Midbrain (tissue), 1 donor: ENCODE measurements at places on chromosomes 6 and 20.

DNA sequence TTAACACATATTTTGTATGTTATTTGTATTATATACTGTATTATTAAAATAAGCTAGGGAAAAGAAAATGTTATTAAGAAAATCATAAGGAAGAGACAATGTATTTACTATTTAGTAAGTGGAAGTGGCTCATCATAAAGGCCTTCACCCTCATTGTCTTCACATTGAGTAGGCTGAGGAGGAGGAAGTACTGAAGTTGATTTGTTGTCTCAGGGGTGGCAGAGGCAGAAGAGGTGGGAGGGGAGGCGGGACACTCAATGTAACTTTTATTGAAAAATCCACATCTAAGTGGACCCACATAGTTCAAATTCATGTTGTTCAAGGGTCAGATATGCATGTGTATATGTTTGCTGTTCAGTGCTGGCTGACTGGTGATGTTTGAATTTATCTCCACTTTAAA lies 210.2 kb upstream of the CITED2 start:
- DNase-seq, result no peak

- peak; percentile 47 for DNase-seq
Measured at GRCh38 chr6:45479834-45480751, 102.4 kb upstream of the SUPT3H start.

- DNase-seq, result no peak
Measured at GRCh38 chr6:92047860-92048259, 1371.5 kb downstream of the EPHA7 start.

DNA sequence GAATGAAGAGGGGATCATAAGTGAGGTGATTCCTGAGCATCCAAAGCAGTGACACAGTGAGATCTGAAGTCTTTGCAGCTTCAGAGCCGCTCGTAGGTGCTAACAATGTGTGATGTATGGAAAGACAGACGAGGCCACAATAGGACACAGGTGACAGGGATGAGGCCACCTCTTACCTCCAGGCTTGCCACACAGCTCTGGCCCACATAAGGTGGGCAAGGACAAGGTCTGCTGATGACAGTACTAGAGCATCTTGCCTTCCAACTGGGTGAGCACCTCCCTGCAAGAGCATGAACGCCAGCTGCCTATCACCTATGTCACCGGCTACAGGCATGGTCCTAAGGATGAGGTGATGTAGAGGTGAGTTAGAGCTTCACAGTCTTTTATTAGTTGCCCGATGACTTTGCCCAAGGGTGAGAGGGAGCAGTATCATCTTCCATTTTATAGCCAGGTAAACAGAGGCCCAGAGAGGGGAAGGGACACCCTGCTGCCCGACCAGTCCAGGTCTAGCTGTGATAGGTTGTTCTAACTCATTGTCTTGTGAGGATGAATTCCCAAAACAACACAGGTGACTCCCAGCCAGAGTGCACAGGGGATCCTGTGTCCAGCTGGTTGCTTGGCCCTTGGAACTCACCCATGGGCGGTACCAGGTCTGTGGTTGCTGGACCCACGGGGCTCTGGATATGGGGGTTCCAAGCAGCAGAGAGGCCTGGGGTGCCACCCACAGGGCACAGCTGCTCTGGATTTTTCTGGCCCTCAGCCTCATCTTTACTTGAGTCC lies 6.2 kb upstream of the TGM6 start:
- DNase-seq, result no peak

GRCh38 chr6:20712011-20712410 lies 177.8 kb downstream of the CDKAL1 start:
- DNase-seq, result no peak

DNA sequence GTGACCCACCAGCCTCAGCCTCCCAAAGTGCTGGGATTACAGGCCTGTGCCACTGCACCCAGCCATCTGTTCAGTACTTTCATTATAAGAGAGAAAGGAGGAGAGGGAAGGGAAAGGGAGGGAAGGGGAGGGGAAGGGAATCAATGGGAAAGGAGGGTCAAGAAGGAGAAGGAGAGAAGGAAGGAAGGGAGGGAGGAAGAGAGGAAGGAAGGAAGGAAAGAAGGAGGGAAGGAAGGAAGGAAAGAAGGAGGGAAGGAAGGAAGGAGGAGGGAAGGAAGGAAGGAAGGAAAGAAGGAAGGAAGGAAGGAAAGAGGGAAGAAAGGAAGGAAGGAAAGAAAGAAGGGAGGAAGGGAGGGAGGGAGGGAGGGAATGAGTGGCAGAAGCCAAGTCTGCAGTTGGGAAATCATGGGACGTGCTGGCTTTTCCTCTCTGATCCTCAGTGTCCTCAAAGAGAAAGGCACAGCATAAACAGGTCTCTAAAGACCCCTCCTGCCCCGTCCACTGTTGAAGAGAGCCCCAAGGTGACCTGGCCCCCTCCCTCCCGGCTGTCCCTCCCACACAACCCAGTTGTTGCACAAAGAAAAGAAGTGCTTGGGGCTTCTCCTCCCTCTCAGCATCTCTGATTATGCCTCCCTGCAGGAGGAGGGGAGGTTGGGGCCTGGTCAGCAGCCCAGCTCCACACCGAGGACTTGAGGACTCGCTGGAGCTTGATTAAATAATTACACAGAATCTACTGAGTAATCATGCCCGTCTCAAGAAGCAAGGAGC lies 69.1 kb upstream of the TOP1 start:
- no peak for DNase-seq

- DNase-seq, result no peak
Measured at GRCh38 chr20:61417221-61417941, 165.3 kb downstream of the CDH4 start.

- DNase-seq, result no peak
Measured at GRCh38 chr6:46921731-46922130, at the start of gene ADGRF5. Gene ADGRF5, minus strand, starts transcription at chr6:46921938. Its CDS starts 15,176 bp downstream, at chr6:46906762.

GRCh38 chr20:45088247-45088646 lies 12.7 kb downstream of the KCNS1 start:
- DNase-seq, result no peak

DNA sequence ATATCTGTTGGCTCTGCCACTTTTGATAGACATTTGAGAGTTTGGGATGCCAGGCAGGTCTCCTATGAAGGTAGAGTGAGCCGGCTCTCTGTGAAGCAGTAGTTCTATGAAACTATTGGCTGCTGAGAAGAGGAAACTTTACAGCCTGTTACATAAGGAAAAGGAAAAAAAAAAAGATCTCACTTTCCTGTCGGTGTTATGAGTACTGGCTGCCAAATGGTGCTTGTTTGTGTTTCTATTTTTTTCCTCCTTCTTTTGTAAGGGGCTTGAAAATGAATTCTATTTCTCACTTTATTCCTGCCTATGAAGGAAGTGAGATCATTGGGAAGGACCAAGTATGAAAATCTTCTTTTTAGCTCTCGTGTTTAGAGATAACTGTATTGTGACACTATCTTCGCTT lies 73.1 kb upstream of the CLDN20 start:
- DNase-seq, result no peak

GRCh38 chr20:24773168-24773567 lies 175.9 kb upstream of the CST7 start:
- no peak for DNase-seq

- DNase-seq, result no peak
Measured at GRCh38 chr6:22819209-22819608, 249.8 kb downstream of the HDGFL1 start.

DNA sequence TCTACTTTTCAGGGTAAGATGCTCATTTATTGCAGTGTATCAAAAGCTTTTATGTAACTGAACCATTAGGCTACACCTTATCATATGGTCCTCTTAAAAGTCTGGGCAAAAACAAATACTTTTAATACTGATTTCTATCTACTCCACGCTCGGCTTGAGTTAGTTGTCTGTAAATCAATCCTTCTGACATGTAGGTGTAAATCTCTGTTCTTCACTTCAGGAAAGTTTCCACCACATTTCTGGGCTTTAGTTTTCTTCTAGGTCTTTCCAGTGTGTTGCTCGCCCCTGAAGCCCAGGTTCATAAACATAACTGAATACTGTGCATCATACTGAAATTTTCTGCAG lies 89.2 kb upstream of the RNF217 start:
- no peak for DNase-seq

- no peak for DNase-seq
Measured at GRCh38 chr20:51420111-51420510, 122.4 kb downstream of the NFATC2 start.

GRCh38 chr6:163170294-163170883 lies 244.1 kb upstream of the QKI start:
- DNase-seq, result no peak

GRCh38 chr20:61725966-61726365 lies 339.7 kb downstream of the TAF4 start:
- DNase-seq, result no peak

GRCh38 chr6:170174124-170174770 lies 116.6 kb downstream of the DLL1 start:
- DNase-seq, result peak; percentile 45

- no peak for DNase-seq
Measured at GRCh38 chr20:61352346-61353260, 100.5 kb downstream of the CDH4 start.

DNA sequence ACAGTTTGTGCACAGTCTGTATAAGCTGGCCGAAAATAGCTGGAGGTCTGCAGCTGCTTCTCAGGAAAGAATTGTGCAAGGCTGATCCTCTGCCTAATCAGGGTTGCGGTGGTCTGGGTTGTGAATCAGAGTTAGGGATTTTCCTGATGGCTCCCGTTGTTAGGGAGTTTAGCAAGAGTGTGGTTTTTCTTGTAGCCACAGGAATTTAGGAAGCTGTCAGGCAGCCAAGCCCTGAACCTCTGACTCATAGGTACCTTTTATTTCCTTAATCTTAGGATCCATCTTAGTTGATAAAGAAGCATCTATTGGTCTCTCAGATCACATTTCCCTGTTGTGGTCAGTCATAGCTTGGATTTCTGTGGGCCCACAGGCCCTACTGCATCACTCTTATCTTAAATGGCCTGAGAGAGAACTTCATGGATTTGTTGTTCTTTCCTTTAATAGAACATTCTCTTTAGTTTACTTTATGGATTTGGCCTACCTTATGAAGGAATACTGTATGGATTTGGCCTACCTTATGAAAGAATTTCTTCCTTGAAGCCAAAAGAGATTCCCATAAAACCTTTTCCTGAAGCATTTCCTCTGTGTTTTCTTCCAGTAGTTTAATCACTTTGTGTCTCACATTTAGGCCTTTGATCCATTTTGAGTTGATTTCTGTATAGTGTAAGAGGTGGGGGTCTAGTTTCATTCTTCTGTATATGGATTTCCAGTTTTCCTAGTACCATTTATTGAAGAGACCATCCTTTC lies 10.3 kb downstream of the KIF25 start:
- DNase-seq, result no peak

DNA sequence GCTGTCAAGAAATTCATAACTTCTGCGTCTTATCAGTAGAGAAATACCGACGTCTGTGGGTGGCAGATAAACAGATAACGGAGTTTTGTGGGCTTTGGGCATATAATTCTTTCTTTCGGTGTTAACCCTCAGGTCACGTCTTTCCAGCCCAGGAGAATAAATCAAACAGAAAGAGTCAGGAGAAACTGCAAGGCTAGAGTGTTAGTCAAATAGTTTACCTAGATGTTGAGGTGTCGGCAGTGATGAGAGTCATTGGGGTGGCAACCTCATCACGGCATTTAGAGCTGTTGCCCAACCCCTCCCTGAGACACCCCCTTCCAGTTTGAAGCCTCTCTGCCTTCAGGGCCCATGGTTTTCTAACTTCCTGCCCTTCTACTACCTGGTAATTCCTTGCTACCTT lies 49.5 kb downstream of the ADTRP start:
- no peak for DNase-seq

DNA sequence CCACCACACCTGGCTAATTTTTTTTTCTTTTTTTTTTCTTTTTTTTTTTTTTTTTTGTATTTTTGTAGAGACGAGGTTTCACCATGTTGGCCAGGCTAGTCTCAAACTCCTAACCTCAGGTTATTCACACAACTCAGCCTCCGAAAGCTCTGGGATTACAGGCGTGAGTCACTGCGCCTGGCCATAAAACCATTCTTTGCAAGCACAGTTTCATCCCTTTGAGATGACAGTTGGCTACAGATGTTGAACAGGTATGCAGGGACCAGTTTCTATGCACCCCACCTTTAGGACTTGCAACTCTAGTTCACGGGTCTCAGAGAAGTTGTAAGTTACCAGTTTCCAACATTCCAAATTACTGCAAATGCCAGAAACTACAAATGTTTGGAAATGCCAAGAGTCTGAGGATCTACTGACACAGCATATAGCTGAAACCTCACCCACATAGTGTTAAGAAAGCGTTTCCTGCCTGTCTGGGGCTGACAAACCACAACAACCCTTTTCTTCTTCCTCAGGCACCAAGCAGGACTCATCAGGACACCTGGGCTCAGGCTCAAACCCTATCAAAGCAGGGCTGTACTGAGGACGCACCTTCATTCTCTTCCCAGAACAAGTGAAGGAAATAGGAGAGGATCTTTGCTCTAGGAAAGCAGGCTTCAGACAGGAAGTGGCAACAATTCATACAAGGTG lies 22.9 kb downstream of the ARHGAP18 start:
- DNase-seq, result no peak

DNA sequence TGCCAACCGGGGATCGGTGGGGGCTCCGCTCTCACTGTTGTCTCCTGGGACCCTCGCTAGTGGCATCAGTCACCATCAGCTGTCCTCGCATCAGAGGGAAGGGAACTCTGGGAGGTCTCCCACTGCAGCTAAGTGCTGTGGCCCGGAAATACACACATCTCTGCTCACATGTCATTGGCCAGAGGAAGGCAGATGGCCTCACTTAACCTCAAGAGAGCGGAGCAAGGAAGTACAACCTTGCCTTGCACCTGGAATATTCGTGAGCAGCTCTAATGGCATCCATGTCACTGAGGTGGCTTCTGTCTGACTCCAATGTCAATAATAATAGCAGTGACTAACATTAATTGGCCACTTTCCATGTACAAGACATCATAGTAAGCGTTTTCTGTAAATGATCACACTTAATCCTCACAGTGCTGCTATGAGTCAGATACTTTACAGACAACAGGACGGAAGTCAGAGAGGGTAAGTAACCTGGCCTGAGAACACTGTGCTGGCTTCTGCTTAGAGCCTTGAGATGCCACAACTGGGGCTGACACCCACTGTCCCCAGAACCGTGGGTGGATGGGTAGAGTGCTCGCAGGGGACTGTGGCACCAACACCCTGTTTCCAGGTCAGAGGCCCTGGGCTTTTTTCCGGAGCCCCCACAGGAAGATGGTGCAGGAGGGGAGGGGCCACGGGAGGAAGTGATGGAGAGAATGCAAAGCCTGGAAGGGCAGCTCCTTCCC lies 6.0 kb downstream of the LHFPL5 start:
- no peak for DNase-seq
